Stimulated activated CD4-positive, alpha-beta T cell treated with anti-CD3 and anti-CD28 coated beads, Interleukin-15, amount 100 ng/mL, for 1 hour (primary cell): ENCODE measurements at places on chromosomes 7 and 10.

GRCh38 chr7:1124164-1124563, 35.8 kb downstream of the ZFAND2A start:
- no peak for DNase-seq

GRCh38 chr10:119225083-119225658, 17.8 kb downstream of the GRK5 start:
- DNase-seq = no peak

DNA sequence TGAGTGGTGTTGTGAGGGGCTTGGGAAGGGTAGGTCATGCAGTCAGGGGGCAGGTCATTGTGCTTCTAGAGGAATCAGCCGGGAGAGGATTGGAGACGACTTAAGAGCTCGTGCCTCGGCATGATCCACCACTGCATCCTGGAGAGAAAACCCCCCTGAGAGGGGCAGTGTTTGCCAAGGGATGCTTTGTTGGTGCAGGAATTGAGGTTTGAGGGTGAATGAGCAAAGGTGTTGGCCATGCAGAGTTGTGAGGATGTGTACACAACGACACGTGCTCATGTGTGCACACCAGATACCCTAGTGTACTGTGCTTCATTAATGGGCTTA, 85.6 kb upstream of the ANLN start:
- no peak for DNase-seq

DNA sequence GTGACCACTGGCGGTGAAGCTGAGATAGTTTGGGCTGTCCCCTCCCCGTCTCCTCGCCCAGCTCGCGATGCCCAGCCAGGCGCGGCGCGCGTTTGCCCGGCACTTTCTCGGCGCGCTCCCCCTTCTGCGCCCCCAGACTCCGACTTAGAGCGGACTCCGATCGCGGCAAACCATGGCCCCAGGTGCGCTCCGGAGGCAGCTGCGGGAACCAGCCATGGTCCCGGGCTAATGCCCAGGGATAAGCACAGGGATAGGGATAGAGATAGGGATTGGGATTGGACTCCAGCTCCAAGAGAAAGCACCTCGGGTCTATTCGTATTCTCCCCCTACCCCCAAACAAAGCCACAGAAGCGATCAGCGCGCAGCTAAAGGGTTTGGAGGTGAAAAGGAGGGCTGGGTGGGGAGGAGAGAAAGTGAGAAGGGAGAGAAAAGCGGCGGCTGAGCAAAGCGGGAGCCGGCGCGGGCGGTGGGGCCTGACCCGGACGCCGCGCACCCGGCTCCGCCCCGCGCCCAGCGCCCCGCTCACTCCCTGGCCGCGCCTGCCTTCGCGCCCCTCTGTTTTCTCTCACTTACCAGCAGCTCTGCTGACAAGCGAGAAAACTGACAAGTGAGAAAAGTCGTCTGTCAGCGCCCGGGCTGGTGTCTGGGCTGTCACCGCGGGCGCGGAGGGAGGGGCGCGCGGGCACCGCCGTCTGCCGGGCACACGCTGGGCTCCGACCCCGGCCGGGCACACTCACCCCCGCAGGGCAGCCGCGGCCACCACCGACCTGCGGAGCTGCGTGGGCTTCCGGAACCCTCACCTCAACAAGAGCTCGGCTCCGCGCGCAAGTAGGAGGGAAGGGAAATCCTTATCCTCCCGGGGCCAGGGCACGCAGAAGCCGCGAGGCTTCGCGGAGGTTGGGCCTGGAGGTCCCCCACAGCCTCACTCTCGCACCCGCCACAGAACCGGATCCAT, at the start of gene PDE1C:
TSS of gene PDE1C (minus strand) at position 2 of the 955 bp plus-strand sequence.
- DNase-seq = no peak

DNA sequence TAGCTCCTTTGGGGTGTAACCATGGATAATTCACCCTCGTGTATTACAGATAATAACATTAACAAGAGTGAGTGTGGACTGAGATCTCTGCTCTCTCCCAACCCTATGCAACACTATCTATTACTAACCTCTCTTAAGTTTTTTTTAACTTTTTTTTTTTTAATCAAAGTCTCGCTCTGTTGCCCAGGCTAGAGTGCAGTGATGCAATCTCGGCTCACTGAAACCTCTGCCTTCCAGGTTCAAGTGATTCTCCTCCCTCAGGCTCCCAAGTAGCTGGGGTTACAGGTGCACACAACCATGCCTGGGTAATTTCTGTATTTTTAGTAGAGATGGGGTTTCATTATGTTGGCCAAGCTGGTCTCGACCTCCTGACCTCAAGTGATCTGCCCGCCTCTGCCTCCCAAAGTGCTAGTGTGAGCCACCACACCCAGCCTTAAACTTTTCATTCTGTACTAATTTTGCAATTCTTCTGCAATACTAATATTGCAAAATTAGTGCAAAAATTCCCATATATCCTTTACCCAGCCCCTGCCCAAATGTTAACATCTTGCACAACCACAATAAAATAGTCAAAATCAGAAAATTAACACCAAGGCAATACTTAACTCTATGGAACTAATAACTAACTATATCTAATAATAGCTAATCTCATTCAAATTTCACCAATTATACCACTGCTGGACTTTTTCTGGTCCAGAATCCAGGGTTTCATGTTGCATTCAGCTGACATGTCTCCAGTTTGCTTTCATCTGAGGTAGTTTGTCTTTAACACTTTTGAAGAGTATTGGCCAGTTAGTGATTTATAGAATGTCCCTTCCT, 66.5 kb upstream of the TCF7L2 start:
- no peak for DNase-seq

DNA sequence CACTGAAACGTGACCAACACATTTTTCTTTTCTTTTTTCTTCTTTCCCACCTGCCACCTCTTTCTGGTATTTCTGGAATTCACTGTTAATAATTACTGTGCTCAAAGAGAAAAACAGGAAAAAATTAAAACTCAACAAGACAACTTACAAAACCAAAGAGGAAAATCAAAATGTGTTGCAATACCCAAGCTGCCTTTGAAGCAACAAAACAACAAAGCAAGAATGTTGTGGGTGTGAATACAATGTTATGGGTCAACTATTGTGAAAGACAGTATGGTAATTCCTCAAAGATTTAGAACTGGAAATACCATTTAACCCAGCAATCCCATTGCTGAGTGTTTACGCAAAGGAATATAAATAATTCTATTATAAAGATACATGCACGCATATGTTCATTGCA, 415.1 kb downstream of the GFRA1 start:
- no peak for DNase-seq
